Stimulated activated CD8-positive, alpha-beta memory T cell treated with anti-CD3 and anti-CD28 coated beads, Interleukin-7, amount 100 ng/mL, for 1 hour (primary cell): ENCODE measurements at places on chromosomes 5 and 9.

DNA sequence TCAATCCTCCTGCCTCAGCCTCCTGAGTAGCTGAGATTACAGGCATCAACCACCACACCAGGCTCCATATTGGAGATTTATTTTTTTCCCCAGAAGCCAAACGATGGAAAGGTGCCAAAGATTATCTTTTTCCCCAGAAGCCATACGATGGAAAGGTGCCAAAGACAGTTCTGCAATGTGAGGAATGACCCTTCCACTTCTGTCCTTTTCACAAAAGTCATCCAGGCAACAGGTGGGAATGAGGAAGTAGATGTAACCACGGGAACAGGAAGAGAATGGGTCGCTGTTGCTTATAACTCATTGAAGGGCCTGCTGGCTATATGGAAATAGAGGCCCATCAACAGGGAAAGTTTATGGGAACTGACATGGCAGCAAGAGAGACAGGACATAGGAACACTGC lies 233.7 kb upstream of the MSX2 start:
- DNase-seq = no peak

DNA sequence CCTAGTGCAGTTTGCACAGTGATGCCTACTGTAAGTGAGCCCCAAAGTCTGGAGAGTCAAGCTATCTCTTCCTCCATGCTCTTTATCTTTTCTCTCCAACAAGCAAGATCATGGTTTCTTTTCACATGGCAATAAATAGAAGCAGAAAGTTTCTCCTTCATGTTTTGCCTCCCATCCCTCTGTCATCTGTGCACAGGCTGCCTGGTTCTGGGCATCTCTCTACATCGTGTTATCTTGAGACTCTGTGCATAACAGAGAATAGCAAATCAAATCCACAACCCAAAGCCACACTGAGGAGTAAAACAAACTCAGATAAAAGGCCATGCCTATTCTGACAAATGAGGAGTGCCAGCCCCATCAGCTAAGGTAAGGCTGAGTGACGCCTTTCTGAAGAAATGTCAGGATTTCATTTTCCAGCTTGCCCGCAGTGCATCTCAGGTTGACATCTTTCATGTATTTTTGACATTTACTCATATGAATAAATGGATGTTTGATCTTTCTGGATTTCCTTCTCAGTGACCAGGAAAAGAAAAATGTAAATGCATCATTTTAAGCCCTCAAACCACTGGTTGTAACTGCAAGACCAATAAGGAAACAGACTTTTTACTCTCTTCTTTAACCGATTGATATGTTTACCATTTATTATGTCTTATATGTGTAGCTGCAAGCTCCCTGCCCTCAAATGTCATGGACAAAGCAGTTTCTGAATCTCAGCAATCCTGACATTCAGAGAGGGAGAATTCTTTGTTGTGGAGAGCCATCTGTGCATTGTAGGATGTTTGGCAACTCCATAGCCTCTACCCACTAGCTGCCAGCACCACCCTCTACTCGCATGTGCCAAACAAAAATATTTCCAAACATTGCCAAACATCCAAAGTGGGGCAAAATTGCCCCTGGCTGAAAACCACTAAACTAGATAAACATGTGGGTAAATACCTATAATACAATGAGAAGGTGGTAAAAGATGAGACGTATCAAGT lies 49.2 kb upstream of the ACO1 start:
- no peak for DNase-seq

- DNase-seq = no peak
Measured at GRCh38 chr9:11326231-11326630, 713.4 kb upstream of the PTPRD start.

DNA sequence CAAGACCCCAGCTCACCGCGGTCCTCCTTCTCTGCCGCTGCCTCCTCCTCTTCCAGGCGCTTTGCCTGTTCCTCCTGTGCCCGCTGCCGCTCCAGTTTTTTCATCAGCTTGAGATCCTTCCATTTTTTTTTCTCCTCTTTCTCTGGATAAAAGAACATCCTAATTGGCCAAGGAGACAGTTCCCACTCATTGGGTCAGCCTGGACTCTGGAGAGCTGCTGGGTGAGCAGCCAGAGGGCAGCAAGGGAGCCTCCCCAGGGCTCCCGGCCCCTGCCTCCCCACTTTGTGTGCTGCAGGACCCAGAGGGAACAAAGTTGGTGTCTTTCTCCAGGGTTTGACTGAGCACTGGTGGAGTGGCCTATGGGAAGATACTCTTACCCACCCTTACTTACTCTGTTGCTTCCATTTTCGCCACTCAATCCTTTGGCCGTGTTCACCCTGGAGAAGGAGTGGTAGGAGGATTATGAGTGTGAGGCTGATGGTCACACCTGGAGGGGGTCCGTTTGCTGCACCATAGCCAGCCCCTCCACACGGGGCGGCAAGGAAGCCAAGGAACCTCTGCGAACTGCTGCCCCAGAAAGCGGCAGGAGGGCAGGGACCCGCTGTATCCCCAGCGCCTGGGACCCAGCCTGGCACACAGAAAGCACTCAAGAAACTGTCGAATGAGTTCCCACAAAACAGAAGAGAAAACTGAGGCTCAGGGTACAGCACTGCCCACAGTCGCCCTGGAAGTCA lies 708 bp downstream of the SPOUT1 start:
- no peak for DNase-seq

DNA sequence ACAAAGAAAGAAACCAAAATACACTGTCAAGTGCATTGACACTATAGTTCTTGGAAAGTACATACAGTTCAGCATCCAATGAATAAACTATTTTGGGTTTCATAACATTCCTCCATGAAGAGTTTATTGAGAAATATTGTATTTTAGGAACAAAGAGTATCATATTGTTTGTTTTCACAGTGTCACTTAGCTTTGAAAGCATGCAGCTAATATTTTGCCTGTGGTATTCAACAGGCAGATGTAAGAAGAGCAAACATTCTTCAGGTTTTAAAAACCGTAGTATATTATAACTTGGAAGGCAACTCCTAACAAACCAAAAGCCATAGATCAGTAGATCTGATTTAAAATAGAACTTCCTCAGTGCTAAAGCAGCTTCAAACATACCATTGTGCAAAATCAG lies 4.5 kb downstream of the PRELID2 start:
- DNase-seq = no peak

DNA sequence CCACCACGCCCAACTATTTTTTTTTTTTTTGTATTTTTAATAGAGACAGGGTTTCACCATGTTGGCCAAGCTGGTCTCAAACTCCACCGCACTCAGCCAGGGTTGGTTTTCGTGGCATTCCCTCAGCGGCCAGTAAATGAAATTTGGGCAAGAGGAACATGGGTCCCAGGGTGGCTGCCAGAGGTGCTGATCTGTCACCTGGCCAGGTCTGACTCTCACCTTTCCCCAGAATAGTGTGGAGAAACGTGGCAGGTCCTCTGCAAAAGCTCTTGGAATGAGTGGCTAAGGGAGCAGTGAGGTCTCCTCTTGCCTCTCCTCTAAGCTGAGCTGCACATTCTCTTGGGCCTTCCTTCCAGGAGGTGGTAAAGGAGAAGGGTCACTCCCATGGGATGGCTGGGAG lies 170.1 kb downstream of the IRX2 start:
- DNase-seq = no peak

GRCh38 chr5:154801083-154801482 lies 45.9 kb downstream of the LARP1 start:
- no peak for DNase-seq

- no peak for DNase-seq
Measured at GRCh38 chr5:122727112-122727541, 47.8 kb upstream of the SNX2 start.

DNA sequence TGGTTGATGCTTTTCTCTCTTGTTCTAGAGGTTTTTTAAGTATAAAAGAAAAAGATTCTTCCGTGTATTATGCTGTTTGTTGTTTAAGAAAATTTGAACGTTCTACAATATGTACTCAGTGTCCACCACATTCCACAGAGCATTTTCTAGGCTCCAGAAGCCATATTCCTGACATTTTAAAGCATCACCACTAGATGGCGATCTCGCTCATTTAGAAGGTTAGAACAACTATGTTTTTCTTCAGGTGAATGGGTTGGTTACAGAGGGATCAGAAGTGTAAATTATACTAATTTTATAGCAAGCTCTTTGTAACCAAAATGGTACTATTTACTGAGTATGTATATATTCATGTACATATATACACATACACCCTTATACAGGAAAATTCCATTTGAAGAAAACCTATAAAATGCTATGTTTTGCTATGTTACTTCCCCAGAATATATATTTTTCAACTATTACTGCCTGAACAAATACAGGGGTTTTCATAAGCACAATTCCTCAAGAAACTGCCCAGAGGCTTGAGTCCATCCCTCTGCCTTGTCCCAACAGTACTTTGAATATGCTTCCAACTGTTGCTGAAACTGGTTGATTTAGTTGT lies 284.3 kb downstream of the CCDC171 start:
- DNase-seq = no peak

DNA sequence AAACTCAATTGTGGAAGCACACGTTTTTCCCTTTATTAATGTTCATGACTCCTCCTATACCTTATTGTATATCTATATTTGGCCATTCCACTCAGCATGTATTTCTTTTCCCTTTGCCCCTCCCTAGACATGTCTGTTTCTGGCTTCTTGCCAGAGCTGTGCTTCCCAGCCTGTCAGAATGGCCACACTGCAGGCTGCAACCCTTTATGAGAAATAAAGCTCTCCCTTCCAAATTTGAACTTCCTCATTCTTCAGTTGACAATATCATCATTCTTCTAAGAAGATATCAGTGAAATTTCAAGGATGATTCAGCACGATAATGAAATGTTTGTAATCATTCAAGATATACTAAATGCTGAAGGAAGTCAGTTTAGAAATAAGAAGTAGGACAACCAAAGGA lies 107.6 kb upstream of the PRSS3 start:
- DNase-seq = no peak

DNA sequence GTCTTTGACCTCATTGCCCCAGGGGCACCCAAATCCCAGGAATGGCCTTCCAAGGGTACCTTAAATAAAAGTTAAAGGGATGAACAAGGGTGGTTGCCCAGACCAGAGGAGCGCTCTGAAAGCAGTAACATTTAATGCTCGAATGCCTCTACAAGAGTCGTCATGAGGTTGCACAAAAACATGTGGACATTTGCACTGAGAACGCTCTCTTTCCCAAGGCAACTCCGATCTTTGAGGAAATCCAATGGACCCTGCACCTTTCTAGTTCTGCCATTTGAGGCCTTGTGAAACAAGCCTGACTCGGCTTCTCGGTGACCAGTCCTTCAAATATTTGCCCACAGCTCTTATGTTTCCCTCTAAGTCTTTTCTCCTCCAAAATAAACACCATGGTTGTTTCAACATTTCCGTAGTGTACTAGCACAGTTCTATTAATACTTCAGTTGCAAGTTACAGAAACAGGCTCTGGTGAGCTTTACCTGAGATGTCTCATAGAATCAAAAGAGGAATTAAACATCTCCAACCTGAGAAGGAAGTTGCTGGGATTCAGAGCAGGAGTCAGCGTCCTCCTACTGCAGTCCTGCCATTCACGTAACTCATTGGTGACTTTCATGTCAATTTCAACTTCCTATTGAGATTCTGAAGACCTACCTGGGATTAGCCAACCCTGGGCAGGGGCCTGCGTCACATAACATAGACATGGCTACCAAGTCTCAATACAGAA lies 168.8 kb upstream of the RAI14 start:
- no peak for DNase-seq

DNA sequence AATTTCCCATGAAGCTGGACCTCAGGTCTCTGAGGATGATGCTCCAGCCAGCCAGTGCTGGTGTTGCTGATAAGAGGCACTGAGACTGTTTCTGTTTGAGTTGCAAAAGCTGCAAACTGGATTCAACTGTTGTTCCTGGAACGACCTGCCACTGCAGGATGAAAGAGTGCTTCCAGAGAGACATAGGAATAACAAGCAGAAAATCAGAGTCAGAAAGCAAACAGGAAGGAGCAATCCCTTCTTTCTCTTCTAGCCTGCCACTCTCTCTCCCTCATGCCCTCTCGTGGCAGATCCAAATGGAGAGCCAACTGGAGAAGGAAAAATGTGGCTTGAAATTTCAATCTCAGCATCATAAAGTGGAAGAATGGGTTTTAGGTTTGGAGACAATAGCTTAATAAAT lies 110.4 kb downstream of the STARD4 start:
- no peak for DNase-seq

- DNase-seq = no peak
Measured at GRCh38 chr5:651296-652022, 39.3 kb downstream of the CEP72 start.

- no peak for DNase-seq
Measured at GRCh38 chr5:127612441-127613141, 36.3 kb upstream of the CTXN3 start.

DNA sequence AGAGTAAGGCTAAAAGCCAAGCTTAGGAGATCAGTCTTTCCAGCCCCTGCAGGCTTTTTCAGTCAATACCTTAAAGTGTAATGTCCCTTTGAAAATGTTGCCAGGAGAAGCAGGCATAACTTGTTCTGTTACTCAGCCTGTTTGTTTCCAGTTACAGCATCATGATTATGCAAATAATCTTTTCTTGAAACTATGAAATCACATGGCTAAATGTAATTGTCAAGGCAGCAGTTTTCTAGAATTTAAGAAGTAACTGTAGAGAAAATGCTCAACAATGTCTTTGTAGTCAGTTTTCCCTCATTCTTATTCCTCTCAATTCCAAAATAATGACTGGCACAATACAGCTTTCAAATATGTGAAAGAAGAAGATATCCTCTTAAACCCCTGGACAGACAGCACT lies 1.9 kb upstream of the GPR107 start:
- DNase-seq = no peak

DNA sequence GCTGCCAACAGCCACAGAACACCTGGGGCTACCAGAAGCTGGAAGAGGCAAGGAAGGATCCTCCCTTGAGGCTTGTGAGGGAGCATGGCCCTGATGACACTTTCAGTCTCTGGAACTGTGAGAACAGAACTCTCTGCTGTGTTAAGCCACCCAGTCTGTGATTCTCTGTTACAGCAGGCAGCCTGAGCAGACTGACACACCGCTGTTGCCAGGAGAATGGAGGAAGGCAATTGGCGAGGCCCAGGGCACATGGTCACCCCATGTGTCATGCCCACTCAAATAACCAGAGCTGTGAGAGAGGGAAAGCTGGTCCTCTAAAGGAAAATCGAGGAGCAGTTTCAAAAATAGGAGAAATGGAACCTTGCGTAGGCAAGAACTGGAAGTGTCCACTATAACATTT lies 12.0 kb upstream of the KIF4B start:
- no peak for DNase-seq

DNA sequence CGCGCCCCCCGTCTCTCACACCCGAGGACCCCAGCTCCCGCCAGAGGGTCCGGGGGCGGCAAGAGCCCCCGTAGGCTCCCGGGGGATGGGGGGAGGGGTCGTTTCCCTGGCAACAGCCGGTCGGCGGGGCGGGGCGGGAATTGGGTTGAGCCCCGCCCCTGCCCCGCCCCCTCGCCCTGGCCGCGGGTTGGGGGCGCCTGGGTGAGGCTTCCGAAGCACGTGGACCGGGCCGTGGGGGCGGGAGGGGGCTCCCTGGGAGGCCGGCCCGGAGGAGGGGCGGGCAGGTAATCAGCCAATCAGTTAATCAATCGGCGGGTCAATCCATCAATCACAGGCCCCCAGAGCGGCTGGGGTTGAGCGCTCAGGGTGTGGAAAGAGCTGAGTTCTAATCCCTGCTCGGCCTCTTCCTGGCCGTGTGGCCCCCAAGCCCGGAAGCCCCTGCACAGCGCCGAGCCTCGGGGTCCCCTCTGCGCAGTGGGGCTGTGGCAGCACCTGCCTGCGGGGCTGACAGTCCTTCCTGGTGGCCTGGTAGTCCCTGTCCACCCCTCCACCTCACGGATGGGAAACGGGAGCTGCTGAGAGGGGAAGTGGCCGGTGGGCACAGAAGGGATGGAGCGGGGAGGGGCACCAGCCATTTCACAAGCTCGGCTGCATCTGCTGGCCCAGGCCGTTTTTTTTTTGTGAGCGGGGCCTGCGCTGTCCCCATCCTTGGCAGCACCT lies 174.2 kb upstream of the IER5L start:
- no peak for DNase-seq
